Activated CD4-positive, CD25-positive, alpha-beta regulatory T cell treated with anti-CD3 and anti-CD28 coated beads, Interleukin-2, amount 50 U/mL, for 24 hours (primary cell): ENCODE measurements at places on chromosomes 12 and 14.
A peak's percentile ranks its signal among the peaks of the same experiment; 100 is the strongest.

GRCh38 chr14:92575748-92576303 is 62.2 kb downstream of the RIN3 start:
- no peak for ATAC-seq

DNA sequence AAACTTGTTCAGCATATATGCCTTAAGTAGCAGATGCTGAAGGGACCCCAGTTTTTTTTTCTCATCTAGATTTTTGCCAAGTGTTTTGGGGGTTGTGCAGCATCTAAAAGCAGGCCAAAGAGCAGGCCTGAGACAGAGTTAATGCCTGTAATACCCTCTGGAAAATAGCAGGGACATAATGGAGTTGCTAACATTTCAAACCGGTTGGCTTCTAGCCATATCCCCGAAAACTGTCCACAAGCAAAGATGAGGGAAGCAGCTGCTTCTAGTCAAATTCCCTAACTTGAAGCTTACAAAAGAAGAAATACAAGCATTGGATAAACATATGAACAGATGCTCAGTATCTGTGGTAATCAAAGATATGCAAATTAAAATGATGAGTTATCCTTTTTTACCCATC is 52.1 kb upstream of the AEBP2 start:
- ATAC-seq, result no peak

- ATAC-seq, result no peak
These were observed 287.1 kb upstream of the SRRM4 start for GRCh38 chr12:118694128-118694775.

- peak; percentile 64 for ATAC-seq
These were observed 3.9 kb downstream of the GZMH start for GRCh38 chr14:24605435-24606190.

GRCh38 chr12:74801625-74802024 is 264.0 kb downstream of the ATXN7L3B start:
- ATAC-seq, result no peak

DNA sequence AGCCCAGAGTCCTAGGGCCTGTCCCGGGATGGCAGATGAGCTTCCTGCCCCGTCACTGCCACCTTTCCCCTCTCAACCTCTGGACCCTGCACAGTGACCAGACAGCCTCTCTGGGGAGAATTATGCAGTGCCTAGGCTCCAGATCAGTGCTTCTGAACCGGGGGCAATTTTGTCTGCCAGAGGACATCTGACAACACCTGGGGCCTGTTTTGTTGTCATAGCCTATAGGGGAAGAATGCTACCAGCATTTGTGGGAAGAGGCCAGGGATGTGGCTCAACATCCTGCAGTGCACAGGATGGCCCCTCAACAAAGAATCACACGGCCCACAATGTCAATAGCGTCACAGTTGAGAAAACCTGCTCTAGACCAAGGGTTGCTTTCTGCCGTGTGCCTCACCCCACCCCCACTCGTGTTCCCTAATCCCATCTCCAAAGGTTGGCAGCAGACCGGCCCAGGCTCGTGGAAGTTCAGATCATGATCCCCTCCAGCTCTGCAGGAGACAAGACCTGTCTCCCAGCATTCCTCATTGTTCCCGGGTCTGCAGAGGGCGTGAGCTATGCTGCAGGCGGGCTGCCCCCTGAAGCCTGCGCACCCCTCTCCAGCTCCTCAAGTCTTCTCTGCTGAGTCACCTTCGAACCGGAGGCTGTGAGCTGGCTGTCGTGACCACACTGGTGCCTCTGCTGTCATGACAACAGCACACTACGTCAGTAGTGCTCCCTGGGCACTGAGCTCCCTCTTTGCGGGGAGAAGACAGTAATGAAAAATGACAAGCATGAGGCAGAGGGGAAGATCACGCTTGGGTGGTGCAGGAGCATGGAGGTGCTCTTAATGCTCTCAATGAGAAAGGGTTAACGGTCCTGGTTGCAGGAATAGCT is 2.0 kb upstream of the GAPDH start:
- peak; percentile 68 for ATAC-seq
